ENCODE measurements at places on chromosomes 7 and 10. TPM values are rescaled to one million over a fixed set of nuclear protein-coding genes. Genes with fewer than 3 reads are reported as not detected.

DNA sequence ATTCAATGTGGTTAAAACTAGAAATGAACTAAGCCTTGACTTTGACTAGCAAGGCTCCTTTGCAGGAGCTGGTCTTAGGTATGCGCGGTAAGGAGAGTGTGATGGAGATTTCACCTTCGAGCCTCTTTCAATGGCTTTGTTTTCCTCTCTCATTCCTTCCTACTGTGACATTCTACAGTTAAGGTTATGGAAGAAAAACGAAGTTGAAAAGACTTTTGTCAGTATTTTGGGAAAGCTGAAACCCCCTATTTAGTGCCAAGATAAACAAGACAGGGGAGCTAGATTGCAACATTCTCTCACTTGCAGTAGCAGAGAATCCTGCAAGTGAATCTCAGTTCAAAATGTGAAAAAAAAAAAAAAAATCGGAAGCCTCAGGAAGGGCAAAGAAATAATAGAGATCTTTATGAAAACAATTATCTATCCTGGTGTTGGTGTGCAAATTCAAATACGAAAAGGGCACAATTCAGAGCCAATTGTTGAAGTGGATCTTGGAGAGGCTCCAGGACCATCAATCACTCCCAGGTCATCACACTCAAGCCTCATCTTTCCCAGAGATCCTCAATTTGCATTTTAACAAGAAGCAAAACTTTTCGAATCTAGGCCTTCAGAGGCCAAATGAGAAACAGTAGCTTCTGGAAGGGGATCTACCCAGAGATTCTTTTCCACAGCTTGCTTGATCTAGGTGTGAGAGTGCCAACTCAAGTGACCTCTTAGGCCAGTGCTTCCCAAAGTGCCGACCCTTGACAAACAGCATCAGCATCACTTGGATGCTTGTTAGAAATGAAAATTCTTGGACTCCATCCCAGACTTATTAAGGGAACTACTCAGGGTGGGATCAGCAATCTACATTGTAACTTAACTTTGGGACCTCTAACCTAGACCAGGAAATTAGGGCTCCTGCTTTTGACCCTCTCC lies 163.8 kb downstream of the INHBA start:
- no peak for DNase-seq

- no peak for DNase-seq
Measured at GRCh38 chr7:85001495-85002345, 185.1 kb downstream of the SEMA3D start.

- no peak for DNase-seq
Measured at GRCh38 chr10:85168243-85168642, 839.9 kb downstream of the CCSER2 start.

DNA sequence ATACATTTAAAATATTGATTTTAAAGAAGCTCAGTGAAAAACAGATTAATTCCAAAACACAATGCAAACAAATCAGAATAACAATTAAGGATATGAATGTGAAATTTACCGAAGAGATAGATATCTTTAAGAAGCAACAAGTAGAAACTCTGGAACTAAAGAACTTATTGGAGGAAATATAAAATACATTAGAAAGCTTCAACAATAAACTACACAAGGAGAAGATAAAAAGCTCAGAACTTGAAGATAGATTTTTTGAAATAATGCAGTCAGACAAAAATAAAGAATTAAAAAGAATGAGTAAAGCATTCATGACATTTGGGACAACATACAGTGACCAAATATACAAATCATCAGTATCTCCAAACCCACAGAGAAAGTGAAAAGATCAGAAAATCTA lies 43.2 kb downstream of the HIBADH start:
- DNase-seq, result no peak

- DNase-seq, result no peak
Measured at GRCh38 chr10:34731885-34732701, 83.0 kb downstream of the PARD3 start.

SFTPA1 gene
- total RNA-seq, result 0.22 TPM

- DNase-seq, result no peak
Measured at GRCh38 chr10:82980321-82980720, 1105.3 kb downstream of the NRG3 start.

GRCh38 chr7:70634610-70635068 lies 497.3 kb upstream of the GALNT17 start:
- no peak for DNase-seq

LIPN gene
- 0.24 TPM for total RNA-seq

DNA sequence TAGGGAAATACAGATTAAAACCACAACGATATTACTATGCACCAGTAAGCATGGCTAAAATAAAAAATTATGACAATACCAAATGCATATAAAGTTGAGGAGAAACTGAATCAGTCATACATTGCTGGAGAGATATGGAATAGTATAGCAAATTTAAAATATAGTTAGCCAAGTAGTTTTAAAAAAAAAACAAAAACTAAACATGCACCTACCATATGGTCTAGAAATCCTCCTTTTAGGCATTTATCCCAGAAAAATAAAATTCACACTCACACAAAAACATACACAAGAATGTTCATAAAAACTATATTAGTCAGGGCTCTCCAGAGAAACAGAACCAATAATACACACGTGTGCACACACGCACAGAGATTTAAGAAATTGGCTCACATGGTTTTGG lies 175.8 kb downstream of the IPMK start:
- no peak for DNase-seq

GRCh38 chr10:132986978-132987377 lies 44.6 kb upstream of the CFAP46 start:
- DNase-seq, result no peak

AP1S1 gene
- total RNA-seq, result 98.8 TPM

GRCh38 chr10:60162631-60163030 lies 227.0 kb downstream of the ANK3 start:
- DNase-seq, result no peak

RBP3 gene
- total RNA-seq, result not detected

DNA sequence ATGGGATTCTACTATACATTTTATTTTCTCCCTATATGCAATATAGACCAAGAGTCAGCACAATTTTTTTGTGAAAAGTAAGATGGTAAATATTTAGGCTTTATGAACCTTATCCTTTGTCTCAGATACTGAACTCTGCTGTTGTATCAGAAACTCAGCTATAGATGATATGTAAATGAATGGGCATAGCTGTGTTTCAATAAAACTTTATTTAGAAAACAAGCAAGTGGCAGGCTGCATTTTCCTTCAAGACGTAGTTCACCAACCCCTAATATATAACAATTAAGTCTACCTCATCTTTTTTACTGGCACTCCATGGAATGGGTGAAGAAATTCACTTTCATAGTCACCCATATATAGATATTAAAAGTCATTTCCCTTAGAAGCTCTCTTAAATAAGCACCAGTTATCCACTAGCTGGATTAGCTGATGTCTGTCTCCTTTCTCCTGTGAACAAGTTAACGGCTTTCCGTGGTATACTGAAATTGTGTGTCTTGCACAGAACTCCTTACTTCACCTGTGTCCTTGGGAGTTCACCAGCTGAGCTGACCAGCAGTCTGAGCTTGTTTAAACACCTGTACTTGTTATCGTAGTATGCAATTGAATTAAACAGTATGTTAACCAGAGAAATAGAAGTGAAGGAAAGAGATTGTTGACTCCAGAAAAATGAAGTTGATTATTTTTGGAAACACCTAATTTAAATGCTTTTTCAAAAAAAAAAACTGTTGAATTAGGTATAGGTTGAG lies 770.6 kb downstream of the KCNMA1 start:
- DNase-seq, result no peak

WIPF3 gene
- total RNA-seq, result 1.7 TPM

GRCh38 chr7:143485500-143485899 lies 7.8 kb downstream of the TAS2R41 start:
- DNase-seq, result no peak

DNA sequence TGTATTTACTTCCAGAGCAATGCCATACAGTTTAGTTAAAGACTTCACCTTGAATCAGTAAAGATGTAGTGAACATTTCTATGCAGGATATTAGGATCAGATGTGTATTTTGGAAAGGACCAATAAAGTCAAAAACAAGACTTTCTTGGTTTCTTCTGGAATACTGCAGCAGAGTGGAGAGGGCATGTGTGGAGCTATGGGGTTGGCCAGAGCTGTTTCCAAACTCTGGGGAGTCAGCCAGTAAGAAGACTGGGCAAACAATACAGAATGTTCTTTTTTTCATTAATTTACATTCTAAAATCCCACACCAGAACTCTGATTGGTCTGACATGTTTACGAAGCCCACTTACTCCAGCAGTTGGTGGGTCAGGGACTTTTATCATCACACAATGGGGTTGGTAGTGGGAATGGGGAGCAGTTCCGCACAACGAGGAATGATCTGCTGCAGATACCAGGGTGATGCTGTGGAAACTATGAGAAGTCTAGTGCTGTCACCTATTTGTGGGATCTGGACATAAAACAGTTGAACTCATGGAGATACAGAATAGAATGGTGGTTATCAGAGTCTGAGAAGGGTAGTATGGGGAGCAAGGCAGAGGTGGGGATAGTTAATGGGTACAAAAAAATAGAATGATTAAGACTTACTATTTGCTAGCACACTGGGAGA lies 267.7 kb downstream of the MALRD1 start:
- no peak for DNase-seq

GRCh38 chr10:59878915-59879314 lies 27.4 kb downstream of the CCDC6 start:
- DNase-seq, result no peak

DNA sequence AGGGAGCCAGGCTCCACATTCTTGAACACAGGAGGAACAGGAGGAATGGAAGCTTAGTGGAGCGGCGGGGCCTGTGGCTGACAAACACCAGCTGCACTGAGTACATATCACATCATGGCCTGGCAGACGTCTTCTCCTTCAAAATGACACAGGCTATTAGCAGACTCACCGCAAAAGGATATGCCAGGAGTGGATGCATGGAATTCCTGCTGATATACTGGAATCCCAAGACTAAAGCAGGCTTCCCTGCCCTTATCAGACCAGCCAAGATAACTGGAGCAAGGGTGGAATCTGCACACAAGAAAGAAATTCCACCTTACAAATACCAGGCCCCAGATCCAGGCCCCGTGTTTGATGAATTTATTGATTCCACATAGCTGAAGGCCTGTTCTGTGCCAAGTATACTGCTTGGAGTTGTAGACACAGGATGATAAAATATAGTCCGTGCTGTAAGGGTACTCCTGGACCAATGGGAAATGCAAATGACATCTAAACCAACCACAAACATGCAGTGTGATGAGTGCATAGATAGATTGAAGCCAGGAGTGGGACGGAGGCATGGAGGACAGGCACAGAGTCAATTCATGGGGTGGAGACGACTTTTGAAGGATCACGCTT lies 480.5 kb upstream of the ZMIZ1 start:
- DNase-seq, result peak; percentile 52

- DNase-seq, result no peak
Measured at GRCh38 chr10:19412531-19412930, 363.9 kb downstream of the MALRD1 start.

Measured in type B pancreatic cell (in vitro differentiated cells).